SJSA1 (cell line): ENCODE measurements at places on chromosomes 12 and 14.

DNA sequence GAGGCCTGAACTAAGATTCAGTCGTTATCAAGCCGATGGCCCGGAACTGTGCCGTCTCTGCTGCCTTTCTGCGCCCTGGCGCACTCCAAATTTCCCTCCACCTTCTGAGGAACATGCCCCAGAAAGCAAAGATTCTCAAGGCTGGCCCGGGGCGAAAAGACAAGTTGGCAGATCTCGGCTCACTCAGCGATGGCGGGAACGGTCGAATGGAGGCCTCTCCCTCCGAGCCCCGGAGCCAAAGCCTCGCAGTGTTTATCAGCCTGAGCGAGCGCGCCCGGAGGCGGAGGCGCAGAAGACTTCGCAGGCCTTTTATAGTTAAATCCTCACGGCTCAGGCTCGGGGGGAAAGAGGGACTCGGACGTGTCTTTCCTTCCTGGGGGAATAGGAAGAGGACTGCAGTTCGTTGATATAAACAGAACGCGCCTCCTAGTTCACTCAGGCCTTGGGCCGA is 5.6 kb downstream of the TBX5 start:
- no peak for DNase-seq
- H3K36me3 ChIP-seq = no peaks in the 10 kb centered on the region
- H3K27ac ChIP-seq = no peak overlapping the region

DNA sequence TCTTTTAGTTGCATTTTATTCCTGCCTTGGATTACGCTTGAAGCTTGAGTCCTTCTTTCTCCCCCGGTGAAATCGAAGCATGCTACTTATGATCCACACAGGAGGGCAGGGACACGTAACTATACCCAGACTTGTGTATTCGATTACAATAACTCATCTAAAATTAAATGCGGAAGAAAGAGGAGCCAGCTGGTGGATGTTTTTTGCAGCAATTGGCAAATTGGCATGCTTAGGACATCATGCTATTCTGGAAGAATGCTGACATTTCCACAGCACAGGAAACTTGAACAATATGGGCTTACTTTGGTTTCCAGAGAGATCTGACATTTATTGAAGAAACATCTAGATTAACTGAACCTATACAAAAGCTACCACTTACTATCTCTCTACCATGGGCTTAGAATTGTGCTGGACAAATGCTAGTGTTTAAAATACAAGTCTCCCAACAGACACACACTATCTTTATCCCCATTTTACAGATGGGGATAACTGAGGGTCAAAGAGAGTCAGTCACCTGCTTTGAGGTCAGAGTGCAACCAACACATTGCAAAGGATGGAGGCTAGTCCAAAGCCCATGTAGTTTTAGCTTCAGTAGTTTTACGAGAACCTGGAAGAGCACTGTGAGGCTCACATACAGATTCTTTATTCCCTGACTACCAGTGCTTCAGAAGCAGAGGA is 36.3 kb downstream of the LGMN start:
- H3K27me3 ChIP-seq = no peaks in the 10 kb centered on the region
- 0 out of 2 replicates have a peak, but pooled peaks cover 4% of the 10 kb centered on the region for H3K4me1 ChIP-seq
- peaks cover 25% of the 10 kb centered on the region for H3K36me3 ChIP-seq
- H3K4me3 ChIP-seq = no peak overlapping the region
- no peak overlapping the region for H3K27ac ChIP-seq

DNA sequence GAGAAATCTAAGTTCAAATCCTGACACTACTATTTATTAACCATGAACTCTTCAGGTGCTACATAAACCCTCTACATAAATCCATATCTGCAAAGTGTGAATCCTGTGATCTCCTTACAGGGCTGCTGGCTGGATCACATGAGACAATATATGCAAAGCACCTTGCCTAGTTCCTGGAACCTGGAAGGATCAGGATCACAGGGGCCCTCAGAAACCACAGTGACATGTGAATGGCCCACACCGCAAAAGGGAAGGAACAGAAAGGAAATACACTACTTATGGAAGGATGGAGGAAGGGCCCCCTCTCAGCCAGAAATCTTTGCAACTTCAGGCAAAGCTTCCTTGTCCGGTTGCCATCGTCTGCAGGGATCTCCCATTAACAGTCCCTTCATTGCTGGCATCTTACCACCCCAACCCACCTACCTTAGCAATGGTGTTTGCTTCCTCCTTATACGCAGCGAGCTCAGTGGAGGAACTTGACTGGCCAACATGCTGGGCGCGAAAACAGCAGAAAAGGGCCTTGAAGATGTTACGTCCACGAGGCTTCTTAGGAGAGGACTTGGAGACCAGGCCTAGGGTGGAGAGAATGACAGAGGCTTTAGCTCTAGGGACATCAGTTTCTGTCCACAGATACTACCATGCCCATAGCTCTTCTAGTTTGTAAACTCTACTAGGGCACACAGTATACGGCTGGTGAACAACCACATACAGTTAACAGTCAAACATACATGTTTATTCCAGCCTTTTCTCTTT is 10.7 kb upstream of the AVIL start:
- no peak overlapping the region for H3K4me3 ChIP-seq
- H3K27me3 ChIP-seq = no peaks in the 10 kb centered on the region
- peaks cover 86% of the 10 kb centered on the region for H3K36me3 ChIP-seq
- H3K4me1 ChIP-seq = peaks cover 35% of the 10 kb centered on the region

- H3K27ac ChIP-seq = no peak overlapping the region
- H3K4me1 ChIP-seq = peaks cover 21% of the 10 kb centered on the region
- H3K4me3 ChIP-seq = no peak overlapping the region
- H3K36me3 ChIP-seq = peaks cover 32% of the 10 kb centered on the region
- H3K27me3 ChIP-seq = no peaks in the 10 kb centered on the region
- no peak for DNase-seq
Measured at GRCh38 chr12:109088818-109089217, 4.5 kb downstream of the ALKBH2 start.

DNA sequence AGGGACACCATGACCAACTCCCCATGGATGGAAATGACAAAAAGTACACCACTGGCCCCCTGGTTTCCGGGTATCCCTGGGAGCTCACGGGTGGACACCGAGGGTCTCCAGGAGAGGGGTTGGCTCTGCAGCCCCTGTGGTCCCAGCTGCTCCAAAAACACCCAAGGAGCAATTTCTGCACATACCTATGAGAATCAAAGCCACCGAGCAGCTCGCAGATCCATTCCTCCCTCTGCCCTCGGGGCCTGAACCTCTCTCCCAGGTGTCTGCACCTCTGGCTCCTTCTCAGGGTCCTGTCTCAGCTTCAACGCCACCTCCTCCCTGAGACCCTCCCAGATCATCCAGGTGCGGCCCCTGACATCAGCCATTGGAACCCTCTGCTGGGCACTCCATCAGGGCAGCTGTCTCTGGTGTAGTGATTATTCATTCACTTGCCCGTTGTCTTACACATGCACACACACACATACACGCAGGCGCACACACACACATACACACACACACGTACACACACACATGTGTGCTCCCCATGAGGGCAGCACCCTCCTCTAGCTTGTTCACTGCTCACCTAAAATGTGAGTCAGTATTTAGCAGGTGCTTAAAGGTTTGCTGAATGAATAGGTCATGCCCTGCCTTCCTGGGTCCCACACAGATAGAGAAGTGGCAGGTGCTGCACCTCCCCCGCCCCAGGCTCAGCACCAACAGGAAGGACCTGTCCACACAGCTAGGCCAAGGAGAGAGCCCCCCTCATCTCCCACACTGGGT is 5.9 kb downstream of the RIMBP2 start:
- no peaks in the 10 kb centered on the region for H3K36me3 ChIP-seq
- no peak overlapping the region for H3K4me3 ChIP-seq
- no peaks in the 10 kb centered on the region for H3K4me1 ChIP-seq
- no peaks in the 10 kb centered on the region for H3K27me3 ChIP-seq

DNA sequence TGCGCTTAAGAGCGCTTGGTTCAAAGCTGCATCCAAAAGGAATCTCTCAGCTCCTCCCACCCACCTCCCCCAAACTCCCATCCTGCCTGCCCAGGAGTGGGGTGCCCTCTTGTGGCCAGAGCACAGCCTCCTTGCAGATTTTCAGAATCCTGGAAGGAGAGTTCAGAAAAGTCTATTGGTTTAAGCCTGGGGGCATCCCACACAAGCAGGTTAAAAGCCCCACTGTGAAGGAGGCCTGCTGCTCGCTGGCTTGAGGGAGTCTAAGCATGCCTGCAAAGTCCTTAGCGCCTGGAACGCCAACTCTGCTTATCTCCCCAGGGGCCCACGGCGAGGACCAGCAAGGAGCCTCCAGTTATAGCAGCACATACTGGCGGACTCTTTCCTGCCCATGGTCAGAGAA is 297.1 kb downstream of the KSR2 start:
- peaks cover 8% of the 10 kb centered on the region for H3K4me1 ChIP-seq
- H3K36me3 ChIP-seq = no peaks in the 10 kb centered on the region
- no peak overlapping the region for H3K4me3 ChIP-seq
- DNase-seq = no peak
- H3K27ac ChIP-seq = no peak overlapping the region

GRCh38 chr12:4041187-4041885 is 168.1 kb upstream of the PARP11 start:
- H3K27me3 ChIP-seq = 0 out of 2 replicates have a peak, but pooled peaks cover 3% of the 10 kb centered on the region
- H3K4me3 ChIP-seq = no peak overlapping the region
- no peak overlapping the region for H3K27ac ChIP-seq

- H3K36me3 ChIP-seq = no peaks in the 10 kb centered on the region
- H3K4me3 ChIP-seq = no peak overlapping the region
- H3K27me3 ChIP-seq = 0 out of 2 replicates have a peak, but pooled peaks cover 12% of the 10 kb centered on the region
- no peaks in the 10 kb centered on the region for H3K4me1 ChIP-seq
- DNase-seq = no peak
- no peak overlapping the region for H3K27ac ChIP-seq
Measured at GRCh38 chr12:52423035-52423434, 11.1 kb downstream of the KRT75 start.

GRCh38 chr12:65882486-65882885 is 58.2 kb downstream of the HMGA2 start:
- no peaks in the 10 kb centered on the region for H3K36me3 ChIP-seq
- H3K27ac ChIP-seq = no peak overlapping the region
- peaks cover 45% of the 10 kb centered on the region for H3K4me1 ChIP-seq
- peaks cover 4% of the 10 kb centered on the region; the same call in 1 of the 2 replicates for H3K27me3 ChIP-seq

GRCh38 chr12:2453761-2454090 is 341.0 kb upstream of the FKBP4 start:
- H3K27me3 ChIP-seq = no peaks in the 10 kb centered on the region
- H3K4me1 ChIP-seq = no peaks in the 10 kb centered on the region
- H3K4me3 ChIP-seq = no peak overlapping the region
- no peak overlapping the region for H3K27ac ChIP-seq
- DNase-seq = no peak

DNA sequence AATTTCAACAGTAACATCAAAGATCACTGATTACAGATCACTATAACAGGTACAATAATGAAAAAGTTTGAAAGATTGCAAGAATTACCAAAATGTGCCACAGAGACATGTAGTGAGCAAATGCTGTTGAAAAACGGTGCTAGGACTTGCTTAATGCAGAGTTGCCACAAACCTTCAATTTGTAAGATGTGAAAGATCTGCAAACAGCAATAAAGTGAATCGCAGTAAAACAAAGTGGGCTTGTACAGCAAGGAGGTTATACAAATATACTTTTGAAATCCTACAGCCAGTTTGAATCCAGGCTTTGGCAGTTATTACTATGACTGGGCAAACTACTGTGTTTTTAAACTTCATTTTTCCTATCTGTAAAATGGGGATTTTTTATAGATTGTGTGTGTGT is 1.0 kb upstream of the PLEKHA5 start:
- peaks cover 14% of the 10 kb centered on the region for H3K4me1 ChIP-seq
- no peak overlapping the region for H3K27ac ChIP-seq
- H3K27me3 ChIP-seq = no peaks in the 10 kb centered on the region
- H3K4me3 ChIP-seq = no peak overlapping the region
- no peak for DNase-seq

- H3K36me3 ChIP-seq = no peaks in the 10 kb centered on the region
- H3K27me3 ChIP-seq = no peaks in the 10 kb centered on the region
- no peak overlapping the region for H3K4me3 ChIP-seq
Measured at GRCh38 chr12:79115743-79116142, 251.2 kb downstream of the SYT1 start.

DNA sequence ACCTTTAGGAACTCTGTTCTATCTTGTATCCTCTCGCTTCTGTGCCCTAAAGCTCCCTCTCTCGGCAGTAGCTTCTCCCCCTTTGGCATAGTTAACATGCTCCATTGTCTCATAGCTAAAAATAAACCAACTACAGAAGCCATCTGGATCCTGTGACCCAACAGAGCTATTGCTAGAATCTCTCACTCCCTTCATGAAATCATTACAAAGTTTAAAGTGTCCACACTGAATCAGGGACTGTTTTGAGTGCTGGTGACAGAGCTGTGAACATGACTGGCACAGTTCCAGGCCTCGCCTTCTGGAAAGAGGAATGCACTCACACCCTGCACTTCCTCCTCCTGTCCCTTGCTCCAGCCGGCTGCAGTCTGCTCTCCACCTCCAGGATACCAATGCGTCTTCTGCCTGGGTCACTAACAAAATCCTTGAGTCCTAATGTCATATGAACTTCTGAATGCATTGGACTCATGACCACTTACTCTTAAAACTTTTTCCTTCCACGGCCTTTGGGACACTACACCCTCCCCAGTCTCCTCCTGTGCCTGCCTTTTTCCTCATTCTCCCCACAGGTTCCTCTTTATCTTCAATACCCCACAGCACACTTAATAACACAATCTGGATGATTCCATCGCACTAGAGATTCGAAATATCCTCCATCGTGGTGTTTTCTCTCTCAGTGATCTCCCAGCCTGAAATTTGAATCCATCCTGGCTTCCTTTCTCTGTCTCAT is 13.2 kb downstream of the PLBD1 start:
- H3K27me3 ChIP-seq = no peaks in the 10 kb centered on the region
- H3K4me3 ChIP-seq = no peak overlapping the region
- H3K36me3 ChIP-seq = no peaks in the 10 kb centered on the region
- H3K4me1 ChIP-seq = no peaks in the 10 kb centered on the region
- no peak overlapping the region for H3K27ac ChIP-seq
- no peak for DNase-seq

GRCh38 chr12:54386403-54387113 is 2.0 kb upstream of the ZNF385A start:
- DNase-seq = no peak
- H3K27me3 ChIP-seq = no peaks in the 10 kb centered on the region

DNA sequence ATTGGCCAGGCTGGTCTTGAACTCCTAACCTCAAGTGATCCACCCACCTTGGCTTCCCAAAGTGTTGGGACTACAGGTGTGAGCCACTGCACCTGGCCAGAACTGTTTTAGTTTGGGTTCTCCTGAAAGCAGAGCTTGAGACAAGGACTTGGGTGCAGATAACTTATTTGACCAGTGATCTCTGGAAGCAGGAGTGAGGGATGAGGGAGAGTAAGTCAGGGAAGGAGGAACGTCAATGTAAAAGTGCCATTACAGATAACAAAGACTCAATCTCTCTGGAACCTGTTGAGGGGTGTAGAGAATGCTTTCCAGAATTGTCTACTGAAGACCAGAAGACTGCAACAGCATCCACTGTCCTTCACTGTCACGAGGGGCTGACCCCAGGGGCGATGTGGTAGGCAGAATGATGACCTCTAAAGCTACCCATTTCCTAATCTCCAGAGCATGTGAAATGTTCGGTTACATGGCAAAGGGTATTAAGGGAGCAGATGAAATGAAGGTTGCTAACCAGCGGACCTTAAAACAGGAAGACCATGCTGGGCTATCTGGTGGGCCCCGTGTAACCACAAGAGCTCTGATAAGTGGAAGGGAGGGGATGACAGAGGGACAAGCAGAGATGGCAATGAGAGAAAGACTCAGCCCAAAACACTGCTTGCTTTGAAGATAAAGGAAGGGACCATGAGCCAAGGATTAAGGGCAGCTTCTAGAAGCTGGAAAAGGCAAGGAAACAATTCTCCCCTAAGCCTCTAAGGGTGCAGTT is 207.8 kb downstream of the RBM19 start:
- no peak overlapping the region for H3K4me3 ChIP-seq
- no peaks in the 10 kb centered on the region for H3K27me3 ChIP-seq
- peaks cover 11% of the 10 kb centered on the region; the same call in 1 of the 2 replicates for H3K4me1 ChIP-seq
- H3K36me3 ChIP-seq = no peaks in the 10 kb centered on the region
